Progenitor cell of endocrine pancreas (in vitro differentiated cells): ENCODE measurements at places on chromosomes 6 and 20. TPM values are rescaled to one million over a fixed set of nuclear protein-coding genes. Genes with fewer than 3 reads are reported as not detected.
A peak's percentile ranks its signal among the peaks of the same experiment; 100 is the strongest.

- no peak overlapping the region for H3K4me3 ChIP-seq
- DNase-seq = no peak
- H3K27ac ChIP-seq = no peak overlapping the region
Measured at GRCh38 chr6:35426074-35426473, 26.1 kb upstream of the FANCE start.

DNA sequence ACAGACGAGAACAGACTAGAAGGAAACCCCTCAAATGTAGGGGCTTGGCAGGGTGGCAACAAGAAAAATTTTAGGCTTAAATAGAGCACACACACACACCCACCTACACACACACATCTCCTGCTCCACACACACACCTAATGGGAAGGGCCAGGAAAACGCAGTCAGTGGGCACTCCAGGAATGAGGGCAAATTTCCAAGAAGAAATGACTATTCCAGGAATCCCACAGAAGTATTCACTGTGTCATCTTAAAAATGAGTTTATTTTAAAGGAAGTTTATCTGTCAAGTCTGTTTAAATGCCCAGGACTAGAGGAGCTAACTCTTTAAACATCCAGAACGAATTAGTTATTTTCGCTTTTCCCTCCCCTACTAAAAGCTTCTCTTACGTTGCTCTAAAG, 13.0 kb downstream of the ALDH8A1 start:
- H3K27ac ChIP-seq = no peak overlapping the region
- no peak overlapping the region for H3K4me3 ChIP-seq
- no peak for DNase-seq
- H3K36me3 ChIP-seq = no peaks in the 10 kb centered on the region

DNA sequence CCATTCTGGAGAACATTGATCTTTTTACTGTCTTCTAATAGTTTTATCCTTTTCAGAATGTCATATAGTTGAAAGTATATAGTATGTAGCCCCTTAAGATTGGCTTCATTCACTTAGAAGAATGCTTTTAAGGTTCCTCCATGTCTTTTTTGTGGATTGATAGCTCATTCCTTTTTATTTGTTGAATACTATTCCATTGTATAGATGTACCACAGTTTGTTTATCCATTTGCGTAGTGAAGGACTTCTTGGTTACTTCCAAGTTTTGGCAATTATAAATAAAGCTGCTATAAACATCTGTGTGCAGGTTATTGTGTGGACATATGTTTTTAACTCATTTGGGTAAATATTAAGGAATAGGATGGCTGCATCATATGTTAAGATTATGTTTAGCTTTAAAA, 27.8 kb downstream of the ABT1 start:
- no peak overlapping the region for H3K4me3 ChIP-seq
- peaks cover 3% of the 10 kb centered on the region for H3K27me3 ChIP-seq
- H3K27ac ChIP-seq = no peak overlapping the region
- DNase-seq = no peak
- H3K36me3 ChIP-seq = no peaks in the 10 kb centered on the region

DNA sequence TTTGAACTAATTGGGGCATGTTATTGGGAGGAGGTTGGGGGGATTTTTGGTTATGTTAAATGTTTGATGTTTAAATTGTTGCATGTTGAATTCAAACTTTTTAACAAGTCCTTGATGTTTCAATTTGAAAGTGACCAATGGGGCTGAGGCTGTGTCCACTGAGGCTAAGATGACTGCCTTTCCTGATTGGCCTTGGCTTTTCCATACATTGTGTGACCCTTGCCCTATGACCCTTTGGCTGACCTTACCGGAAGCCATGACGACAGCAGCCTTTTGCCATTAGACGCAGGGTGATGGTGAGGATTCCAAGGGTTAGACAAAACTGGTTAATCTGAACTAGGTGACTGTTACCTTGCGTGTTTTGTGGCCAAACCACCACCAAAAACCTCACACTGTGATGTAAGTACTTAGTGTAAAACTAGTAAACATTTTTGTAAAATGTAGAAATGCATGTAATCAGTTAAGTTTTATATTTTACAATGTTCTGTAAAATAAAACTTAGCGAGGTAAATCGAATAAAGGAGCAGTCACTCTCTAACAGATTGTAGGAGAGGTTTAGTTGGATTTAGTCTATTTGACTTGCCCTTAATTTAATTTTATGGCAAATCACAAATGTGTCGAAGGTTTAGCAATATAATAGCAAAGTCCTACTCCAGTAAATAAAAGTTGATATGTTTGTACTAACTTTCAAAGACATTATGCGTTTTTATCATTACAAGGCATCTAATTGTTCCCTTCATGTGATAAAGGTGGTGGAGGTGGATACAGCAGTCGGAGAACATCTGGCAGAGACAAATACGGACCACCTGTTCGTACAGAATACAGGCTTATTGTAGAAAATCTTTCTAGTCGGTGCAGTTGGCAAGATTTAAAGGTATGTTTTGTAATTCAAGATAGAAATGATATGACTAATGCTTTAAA, 1.6 kb downstream of the SRSF6 start:
- H3K27me3 ChIP-seq = peaks cover under 1% of the 10 kb centered on the region
- H3K36me3 ChIP-seq = peaks cover 39% of the 10 kb centered on the region
- H3K4me1 ChIP-seq = peaks cover 23% of the 10 kb centered on the region
- peak overlapping the region; percentile 69 for H3K27ac ChIP-seq
- peak overlapping the region; percentile 86 for H3K4me3 ChIP-seq

GRCh38 chr20:21161926-21162325, 36.0 kb downstream of the KIZ start:
- DNase-seq = no peak
- no peaks in the 10 kb centered on the region for H3K27me3 ChIP-seq
- H3K27ac ChIP-seq = no peak overlapping the region
- H3K4me1 ChIP-seq = no peaks in the 10 kb centered on the region
- peaks cover 9% of the 10 kb centered on the region for H3K36me3 ChIP-seq

The FAM162B gene
- 1.5 and 2.5 TPM in 2 replicates for total RNA-seq

The FERMT1 gene
- total RNA-seq = 8.1 and 8.4 TPM in 2 replicates

DNA sequence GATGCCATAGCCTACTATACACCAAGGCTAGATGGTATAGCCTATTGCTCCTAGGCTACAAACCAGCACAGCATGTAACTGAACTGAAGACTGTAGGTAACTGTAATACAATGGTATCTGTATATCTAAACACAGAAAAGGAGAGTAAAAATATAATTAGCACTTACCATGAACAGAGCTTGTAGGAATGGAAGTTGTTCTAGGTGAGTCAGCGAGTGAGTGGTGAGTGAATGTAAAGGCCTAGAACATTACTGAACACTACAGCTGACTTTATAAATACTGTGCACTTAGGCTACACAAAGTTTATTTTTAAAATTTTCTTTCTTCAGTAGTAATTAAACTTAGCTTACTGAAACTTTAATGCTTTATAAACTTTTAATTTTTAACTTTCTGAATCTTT, 129.5 kb downstream of the BTBD9 start:
- peak overlapping the region; percentile 67 for H3K27ac ChIP-seq
- peaks cover 7% of the 10 kb centered on the region for H3K4me1 ChIP-seq
- no peak overlapping the region for H3K4me3 ChIP-seq
- H3K27me3 ChIP-seq = no peaks in the 10 kb centered on the region
- DNase-seq = no peak
- no peaks in the 10 kb centered on the region for H3K36me3 ChIP-seq

The GABRR2 gene
- total RNA-seq = 0.47 and 0.53 TPM in 2 replicates

DNA sequence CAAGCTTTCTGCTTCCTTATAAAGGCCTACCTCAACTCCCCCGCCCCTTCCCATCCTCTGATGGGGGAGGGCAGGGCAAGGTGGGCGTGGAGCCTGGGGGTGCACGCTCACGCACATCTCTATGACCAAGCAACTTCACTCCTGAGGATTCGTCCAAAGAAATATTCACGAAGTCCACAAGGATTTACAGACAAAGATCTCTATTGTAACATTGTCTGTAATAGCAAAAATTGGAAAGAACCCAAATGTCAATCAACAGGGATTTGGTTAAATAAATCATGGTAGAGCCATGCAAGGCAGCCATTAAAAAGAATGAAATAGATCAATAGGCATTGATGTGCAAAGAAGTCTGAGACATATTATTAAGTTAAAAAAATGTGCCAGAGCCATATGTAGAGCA, 130.4 kb upstream of the AFDN start:
- DNase-seq = no peak
- H3K27ac ChIP-seq = peak overlapping the region; percentile 41

The E2F1 gene
- 26.2 and 26.5 TPM in 2 replicates for total RNA-seq

The LRRC73 gene
- total RNA-seq = 1.5 and 1.6 TPM in 2 replicates

DNA sequence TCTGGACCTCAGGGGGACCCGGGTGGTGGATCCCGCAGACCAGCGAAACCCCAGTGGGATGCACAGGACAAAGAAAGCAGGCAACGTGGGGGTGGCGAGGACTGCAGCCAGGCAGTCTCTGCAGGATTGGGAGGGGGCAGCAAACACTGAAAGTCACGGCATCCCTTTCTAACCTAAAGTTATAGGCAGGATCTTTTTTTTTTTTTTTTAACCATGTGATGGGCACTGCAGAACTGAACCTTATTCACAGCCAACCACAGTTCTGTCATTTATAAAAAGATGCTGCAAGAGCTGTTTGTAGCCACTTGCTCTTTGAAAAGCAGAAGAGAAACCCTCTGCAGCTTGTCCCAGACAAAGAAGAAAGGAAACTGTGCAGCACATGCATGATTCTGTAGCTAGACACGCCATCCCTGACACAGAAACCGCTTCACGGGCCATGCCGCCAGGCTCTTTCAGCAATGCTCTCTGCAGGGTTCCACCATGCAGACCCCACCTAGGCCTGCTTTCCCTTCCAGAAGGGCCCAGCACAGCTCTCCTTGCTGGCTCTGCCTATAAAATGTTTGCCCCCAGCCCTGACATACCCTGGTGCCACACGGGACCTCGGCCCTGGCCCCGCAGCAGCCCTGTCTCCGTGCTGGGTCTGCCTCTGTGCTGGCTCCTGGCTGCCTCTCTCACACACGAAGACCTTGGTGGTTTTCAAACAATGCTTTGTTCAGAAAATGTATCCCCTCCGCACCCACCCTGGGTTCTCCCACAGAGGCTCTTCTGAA, 70.8 kb downstream of the PYGB start:
- H3K4me3 ChIP-seq = no peak overlapping the region
- H3K36me3 ChIP-seq = peaks cover 9% of the 10 kb centered on the region
- H3K27me3 ChIP-seq = no peaks in the 10 kb centered on the region
- no peak overlapping the region for H3K27ac ChIP-seq
- no peak for DNase-seq

DNA sequence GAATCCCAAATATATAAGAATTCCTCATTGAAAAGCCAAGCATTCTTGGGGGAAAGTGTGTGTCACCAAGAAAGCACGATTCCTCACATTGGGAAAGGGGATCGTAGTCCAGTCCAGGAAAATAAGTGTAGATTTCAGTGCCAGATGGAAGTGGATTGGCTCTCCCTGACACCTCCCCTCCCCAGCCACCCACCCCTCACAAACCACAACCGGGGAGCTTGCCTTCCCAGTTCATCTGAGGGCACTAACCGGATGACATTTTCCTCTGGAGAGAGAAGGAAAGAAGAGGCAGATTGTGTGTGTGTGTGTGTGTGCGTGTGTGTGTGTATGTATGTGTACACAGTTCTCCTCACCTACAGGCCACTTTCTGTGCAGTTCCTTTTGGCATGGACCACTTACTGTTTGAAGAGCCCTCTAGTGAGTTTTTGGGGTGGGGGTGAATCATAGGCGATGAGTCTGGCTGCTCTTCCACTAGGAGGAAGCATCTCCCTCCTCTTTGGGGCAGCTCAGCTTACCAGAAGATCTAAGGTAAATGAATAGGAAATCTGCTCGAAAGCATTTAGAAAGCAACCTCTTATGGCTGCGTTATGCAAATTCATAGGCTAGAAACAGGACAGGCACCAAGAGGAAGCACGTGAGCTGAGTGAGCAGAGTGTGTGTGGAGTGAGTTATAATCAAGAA, 20.8 kb downstream of the DAAM2 start:
- H3K27ac ChIP-seq = no peak overlapping the region
- no peaks in the 10 kb centered on the region for H3K36me3 ChIP-seq
- no peak for DNase-seq
- peaks cover 6% of the 10 kb centered on the region for H3K27me3 ChIP-seq

- peaks cover 10% of the 10 kb centered on the region for H3K4me1 ChIP-seq
- no peaks in the 10 kb centered on the region for H3K36me3 ChIP-seq
- H3K4me3 ChIP-seq = no peak overlapping the region
- H3K27me3 ChIP-seq = no peaks in the 10 kb centered on the region
Measured at GRCh38 chr6:25034431-25034921, 98.7 kb upstream of the RIPOR2 start.

DNA sequence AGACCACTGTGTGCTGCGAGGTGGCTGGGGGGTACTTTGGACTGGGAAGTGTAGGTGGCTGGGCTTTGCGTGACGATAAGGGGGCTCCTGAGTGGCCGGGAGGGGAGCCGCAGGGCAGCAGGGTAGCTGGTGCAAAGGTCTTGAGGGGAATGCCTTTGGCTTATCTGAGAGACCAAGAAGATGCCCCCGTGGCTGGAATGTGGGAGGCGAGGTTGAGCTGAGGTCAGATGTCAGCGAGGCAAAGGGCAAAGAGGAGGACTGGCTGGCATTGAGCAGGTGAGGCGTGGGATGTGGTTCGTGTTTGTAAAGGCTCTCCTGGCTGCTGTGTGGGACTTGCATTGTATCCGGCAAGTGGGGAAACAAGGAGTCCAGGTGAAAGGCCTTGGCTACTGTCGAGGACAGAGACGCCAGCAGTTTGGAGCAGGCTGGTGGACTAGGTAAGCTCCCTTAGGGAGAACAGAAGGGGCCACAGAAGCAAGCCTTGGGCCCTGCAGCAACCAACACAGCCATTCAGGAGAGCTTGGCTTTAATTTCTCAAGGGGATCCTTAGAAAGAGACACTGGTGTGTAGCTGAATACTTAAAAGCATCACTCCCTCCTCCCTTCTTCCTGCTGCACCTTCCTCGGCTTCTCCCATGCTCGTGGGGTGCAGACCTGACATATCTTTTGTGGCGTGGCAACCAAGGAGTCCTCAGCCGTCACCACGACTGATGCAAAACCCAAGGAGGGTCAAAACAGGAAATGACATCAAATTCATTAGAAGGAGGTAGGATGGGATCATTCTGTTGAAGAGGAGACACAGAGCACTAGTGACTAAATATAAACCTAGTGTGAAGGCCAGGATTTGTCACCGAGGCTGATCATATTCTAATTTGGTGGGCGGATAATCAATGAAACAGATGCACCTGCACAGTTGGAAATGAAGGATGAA, 53.5 kb upstream of the ERVFRD-1 start:
- H3K27me3 ChIP-seq = peaks cover 4% of the 10 kb centered on the region
- H3K4me1 ChIP-seq = peaks cover 7% of the 10 kb centered on the region
- no peak for DNase-seq
- no peaks in the 10 kb centered on the region for H3K36me3 ChIP-seq
